Stimulated activated CD8-positive, alpha-beta memory T cell treated with anti-CD3 and anti-CD28 coated beads, Interleukin-15, amount 100 ng/mL, for 24 hours (primary cell): ENCODE measurements at places on chromosomes 2 and 18.

GRCh38 chr2:207149249-207150213 lies 16.2 kb downstream of the KLF7 start:
- no peak for DNase-seq

GRCh38 chr2:57758686-57759085 lies 287.9 kb upstream of the VRK2 start:
- DNase-seq: no peak

GRCh38 chr18:61085761-61086160 lies 247.5 kb upstream of the CDH20 start:
- no peak for DNase-seq

GRCh38 chr2:231932985-231933915 lies 7.1 kb upstream of the NPPC start:
- no peak for DNase-seq

DNA sequence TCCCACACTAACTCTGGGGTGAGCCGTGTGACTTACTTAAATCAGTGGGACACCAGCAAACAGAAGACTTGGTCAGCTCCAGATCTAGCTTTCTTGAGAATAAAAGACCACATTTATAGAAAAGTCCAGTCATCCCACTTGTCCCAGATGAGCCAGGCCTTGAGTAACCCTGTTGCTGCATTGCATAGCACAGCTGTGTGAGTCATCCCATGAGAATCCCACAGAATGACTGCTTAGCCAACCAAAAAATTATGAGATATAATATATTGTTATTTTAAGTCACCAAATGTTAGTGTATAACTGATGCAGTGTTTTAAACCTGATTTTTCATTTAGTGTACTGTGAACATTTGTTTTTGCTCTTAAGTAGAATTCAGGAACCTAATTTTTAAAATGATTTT lies 94.2 kb upstream of the FSHR start:
- DNase-seq: no peak
